ENCODE measurements at places on chromosomes 6 and 20.
A peak's percentile ranks its signal among the peaks of the same experiment; 100 is the strongest.

DNA sequence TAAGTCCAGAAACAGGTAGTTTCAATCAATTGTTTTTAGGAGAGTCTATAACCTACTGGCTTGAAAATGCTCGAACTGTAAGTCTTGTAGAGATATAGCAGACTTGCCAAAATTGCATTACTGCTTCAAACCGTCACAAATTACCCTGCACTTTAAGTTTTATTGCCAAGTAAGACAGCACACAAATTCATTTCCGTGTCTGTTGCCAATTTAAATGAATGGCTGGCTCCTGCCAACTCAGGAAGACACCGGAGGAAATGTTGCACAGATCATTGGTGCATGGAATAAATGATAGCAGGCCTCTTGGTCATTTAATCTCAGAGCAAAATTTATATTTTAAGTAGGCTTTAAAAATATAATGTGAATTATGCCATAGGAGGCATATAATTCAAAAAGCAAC, 438.1 kb downstream of the HACE1 start:
- DNase-seq, result no peak

- DNase-seq, result no peak
Observed at GRCh38 chr6:125101631-125102030, 51.9 kb upstream of the TPD52L1 start.

DNA sequence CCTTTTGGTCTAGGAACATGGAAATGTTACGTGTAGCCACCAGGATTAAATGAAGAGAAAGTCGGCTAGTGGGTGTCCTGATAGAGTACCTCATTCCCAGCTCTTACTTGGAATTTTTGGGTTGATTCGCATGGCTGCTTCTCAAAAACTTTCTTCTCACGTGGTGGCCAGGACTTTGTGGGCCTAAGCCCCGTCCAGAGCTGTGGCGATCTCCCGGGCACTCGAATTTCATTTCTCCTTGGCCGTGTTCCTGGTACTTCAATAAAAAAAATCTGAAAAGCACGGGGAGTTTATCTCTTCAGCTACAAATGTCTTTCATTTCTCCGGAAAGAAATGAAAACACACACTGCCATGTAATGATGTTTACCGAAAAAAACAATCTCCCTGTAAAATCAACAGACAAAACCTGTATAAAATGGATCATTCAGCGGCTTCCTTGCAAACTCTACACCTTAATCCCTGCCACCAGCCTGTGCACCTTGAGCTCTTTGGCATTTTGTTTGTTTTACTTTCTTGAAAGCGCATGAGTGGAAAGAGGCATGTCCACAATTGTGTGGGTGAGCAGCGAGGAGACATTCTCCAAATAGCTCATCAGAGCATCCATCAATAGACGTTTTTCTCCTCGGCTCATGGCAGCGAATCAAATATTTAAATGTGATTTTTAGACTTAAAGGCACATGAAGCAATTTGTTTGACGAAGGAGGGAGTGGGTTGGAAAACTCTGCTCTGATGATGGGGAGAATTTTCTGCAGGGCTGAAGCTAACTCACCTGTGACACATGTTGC, 173.1 kb downstream of the TFAP2C start:
- no peak for DNase-seq

DNA sequence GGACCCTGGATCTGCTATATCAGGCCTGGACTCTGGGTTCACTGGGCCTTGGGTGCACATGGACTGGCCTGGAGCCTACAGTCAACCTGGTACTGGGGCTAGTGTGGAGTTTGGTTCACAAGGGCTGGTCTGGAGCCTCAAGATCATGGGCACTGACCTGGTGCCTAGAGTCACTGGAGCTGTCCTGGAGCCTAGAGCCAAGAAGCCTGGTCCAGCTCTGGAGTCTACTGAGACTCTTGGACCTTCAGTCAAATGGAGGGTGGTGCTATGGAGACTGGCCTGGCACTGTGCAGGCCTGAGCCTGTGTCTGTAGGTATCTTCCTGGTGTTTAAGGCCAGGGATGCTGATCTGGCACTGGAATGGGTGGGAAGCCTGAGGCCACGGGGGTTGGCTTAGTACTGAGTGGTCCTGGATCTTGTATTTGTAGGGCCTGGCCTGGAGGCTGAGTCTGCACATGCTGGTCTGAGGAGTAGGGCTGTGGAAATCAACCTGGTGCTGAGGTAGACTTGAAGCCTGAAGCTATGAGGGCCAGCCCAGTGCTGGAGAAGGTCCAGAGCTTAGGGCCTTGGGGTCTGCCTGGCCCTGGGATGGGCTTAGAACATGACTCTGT, 16.5 kb upstream of the WFDC9 start:
- DNase-seq, result no peak

- DNase-seq, result no peak
Observed at GRCh38 chr6:159214281-159214680, 45.1 kb downstream of the FNDC1 start.

DNA sequence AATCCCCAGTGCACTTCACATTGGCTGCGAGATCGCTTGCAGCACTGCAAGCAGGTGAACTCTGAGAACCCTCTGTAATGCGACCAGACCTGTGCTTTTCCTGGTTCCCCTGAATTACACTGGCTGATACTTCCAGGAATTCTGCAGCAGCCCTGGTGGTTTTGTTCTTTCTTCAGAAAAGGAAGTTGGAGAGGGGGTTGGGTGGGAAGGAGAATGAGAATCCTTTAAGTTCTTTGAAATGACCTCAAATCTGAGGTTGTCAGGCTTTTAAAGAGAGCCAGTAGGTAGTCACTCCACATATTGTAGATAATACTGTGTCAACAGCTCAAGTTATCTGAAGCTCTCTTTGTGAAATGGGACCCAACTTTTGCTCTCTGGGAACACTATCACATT, 62.4 kb downstream of the GCNT2 start:
- DNase-seq, result no peak

DNA sequence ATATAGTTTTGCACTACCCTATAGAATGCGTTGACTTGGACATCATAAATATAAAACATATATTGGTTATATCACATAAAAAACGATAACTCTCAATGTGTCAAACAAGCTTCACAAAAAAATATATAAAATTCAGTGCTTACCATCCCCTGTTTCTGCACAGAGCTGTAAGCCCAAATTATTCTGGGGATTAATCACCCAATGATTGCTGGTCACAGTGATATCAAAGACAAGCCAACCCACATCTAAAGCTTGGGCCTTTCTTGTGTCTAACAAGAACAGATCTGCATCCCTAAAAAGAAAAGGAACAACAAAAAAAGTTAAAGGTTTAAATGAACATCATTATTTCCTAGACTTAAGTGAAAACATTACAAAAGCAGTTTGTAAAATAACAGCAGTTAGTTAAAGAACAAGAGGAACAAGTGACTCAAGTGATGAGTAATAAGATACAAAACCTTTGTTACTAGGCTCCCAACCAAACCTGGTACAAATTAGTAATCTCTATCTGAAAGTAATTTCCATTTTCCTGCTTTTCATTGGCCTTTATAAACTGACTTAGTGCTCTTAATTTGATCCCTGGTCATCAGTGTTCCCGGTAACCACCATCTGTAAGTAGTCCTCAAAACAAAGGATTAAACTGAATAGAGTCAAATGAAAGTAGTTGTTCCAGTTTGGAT, 81.1 kb downstream of the BMP5 start:
- DNase-seq, result no peak

DNA sequence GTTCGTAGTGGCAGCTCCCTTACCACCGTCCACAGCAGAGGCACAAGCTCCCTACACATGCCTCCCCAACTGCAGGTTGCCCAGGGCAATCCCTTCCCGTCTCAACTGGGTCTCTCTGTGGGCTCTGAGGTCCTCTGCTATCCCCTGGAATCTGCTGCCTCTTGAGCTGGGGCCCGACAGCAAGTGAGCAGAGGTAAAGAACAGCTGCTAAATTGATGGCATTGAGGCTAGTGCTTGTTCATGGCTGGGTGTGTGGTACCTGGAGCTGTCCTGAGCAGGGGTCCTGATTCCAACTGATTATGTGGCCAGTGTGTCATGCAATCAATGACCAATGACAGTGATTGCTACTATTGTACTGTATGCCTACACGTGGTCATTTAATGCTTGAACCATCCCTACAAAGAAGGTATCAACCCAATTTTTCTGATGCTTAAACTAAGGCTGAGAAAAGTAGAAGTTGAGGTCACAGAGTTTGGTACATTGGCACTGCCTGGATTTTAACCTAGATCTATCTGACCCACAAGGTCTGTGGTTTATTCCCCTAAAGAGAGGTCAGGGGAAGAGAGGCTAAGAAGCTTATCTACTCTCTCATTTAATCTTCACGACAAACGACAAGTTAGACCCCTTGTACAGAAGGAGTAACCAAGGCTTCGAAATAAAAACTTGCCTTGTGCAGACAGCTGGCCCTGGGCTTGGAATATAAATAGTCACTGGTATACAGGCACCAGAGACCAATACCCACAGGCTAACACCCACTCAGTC, 41.1 kb downstream of the HNF4A start:
- no peak for DNase-seq

DNA sequence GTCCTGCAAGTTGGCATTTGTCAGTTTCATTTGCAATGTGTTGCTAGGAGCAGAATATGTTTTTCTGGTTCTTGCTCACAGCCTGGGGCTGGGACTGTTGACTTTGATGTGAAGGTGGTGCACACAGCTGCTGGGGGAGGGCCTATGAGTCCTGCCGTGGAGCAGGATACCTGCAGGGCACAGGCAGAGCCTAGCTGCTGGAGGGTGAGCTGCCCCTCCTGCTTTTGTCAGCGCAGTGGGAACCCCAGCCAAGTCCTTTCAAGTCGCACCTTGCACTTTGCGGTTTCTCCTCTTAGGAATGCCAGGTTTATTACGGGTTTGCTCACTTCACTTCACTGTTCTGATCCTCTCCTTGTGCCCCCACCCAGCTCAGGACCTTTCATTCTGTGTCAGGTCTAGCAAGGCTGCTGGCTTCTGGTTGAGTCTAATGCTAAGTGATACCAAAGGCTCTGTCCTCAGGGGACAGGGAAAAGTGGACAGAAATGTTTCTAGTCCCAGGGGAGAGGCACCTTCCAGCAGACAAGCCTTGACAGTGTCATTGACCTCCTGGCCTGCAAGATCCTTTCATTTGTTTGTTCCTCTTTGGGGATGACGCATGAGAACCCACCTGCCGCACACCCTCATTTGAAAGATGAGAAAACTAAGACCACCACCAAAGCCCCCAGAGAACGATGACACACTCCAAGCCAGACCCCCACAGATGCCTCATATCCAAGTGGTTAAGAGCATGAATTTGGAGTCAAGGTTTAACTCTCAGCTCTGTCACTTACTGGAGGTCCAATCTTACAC, 2.7 kb upstream of the SPO11 start:
- DNase-seq, result no peak

GRCh38 chr20:49874696-49875095, 40.6 kb downstream of the SPATA2 start:
- DNase-seq, result no peak

DNA sequence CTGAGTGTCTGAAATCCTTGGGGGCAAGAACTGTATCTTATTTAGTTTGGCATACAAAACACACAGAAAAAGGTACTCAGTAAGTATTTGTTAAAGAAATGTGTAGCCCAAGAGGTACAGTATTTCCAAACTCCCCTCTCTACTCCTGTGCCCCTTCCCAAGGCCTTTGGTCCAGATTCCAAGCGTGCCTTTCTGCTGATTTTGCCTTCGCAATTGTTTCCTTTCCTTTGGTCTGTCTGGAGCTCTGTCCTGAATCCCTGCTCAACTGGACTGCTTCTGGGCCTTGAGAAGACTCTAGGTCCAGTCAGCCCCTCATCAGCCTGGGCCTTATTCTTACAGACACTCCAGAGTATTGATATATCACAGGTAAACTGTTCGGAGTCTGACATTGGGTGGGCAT, 122.2 kb upstream of the SYNCRIP start:
- DNase-seq, result no peak

GRCh38 chr20:61942526-61942925, 123.2 kb downstream of the TAF4 start:
- DNase-seq, result no peak

DNA sequence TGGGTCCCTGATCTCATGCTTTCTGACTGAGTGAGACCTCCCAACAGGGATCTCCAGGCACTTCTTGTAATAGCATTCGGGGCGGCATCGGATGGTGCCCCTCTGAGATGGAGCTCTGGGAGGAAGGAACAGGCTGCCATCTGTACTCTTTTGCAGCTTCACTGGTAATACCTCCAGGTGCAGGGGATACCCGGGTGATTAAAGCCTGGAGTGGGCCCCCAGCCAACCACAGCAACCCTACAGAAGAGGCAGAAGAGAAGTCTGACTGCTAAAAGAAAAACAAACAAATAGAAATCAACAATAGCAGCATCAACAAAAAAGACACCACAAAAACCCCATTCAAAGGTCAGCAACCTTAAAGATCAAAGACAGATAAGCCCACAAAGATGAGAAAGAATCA, 19.1 kb upstream of the PGK2 start:
- DNase-seq, result no peak

GRCh38 chr6:83708970-83709747, at the start of gene SNAP91:
Gene SNAP91 (minus strand): TSS chr6:83709101. CDS start chr6:83707927, 1,174 bp downstream.
- DNase-seq, result peak; percentile 69

GRCh38 chr20:35318502-35319157, 26.4 kb upstream of the FAM83C start:
- no peak for DNase-seq

- DNase-seq, result no peak
Observed at GRCh38 chr6:99434702-99435530, 9.8 kb upstream of the PNISR start.

GRCh38 chr20:8933381-8933807, 135.5 kb upstream of the PLCB4 start:
- DNase-seq, result no peak

GRCh38 chr6:14616656-14617055, 499.1 kb downstream of the CD83 start:
- no peak for DNase-seq

GRCh38 chr6:11288065-11288464, 55.6 kb upstream of the NEDD9 start:
- DNase-seq, result no peak
